ENCODE measurements at places on chromosomes 2 and 18.

GRCh38 chr2:121810959-121811853 is 55.8 kb downstream of the TSN start:
- H3K27me3 ChIP-seq = no peaks in the 10 kb centered on the region
- DNase-seq = peak; percentile 41
- H3K4me3 ChIP-seq = no peak overlapping the region
- H3K36me3 ChIP-seq = no peaks in the 10 kb centered on the region
- no peaks in the 10 kb centered on the region for H3K4me1 ChIP-seq

DNA sequence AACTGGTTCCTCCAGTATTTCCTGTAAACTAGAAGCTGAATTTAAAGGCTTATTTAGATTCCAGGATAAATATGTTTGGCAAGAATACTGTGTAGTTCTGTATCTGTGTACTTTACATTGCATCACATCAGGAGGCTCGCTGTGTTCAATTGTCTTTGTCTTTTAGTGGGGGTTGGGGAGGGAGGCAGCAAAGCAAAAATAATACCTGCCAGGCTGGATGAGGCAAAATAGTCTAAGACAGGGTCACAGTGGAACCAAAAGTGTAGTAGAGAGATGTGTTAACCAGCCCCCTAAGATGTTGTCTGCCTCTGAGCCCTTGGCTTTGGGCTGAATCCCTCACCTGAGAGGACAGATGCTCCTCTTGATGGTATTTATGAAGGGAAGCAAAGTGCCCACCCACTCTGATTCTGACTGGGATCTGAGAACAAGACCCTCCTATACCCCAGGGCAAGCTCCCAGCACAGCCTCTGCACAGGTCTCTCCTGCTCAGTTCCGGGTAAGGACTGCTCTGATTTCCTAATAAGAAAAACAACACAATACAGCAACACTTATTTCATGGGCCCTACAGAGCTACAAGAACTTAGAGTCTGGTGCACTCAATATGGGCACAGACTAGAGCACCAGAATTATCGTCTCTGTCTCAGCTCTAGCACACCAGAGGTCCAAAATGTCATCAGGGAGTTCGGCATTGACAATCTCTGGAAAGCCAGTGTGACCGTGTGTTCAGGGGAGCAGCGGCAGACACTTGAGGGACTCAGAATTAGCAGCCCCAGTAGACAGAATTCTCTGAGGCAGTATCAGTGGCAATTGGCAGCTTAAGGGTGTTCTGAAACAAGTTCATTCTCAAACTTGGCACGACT is 7.2 kb upstream of the AFTPH start:
- no peaks in the 10 kb centered on the region for H3K36me3 ChIP-seq
- no peak overlapping the region for H3K27ac ChIP-seq
- no peak for DNase-seq
- no peak overlapping the region for H3K4me3 ChIP-seq

DNA sequence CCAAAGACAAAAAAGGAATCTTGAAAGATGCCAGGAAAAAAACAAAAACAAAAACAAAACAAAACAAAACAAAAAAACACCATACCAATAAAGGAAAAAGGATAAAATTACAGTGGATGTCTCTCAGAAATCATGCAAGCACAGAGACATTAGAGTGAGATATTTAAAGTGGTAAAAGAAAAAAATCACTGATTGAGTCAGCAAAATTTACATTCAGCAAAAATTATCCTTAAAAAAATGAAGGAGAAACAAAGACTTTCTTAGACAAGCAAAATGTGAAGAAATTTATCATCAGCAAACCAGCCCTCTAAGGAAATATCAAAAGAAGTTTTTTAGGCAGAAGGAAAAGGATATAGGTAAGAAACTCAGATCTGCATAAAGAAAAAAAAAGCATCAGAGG is 10.2 kb upstream of the GKN1 start:
- DNase-seq = no peak
- H3K36me3 ChIP-seq = no peaks in the 10 kb centered on the region
- H3K4me3 ChIP-seq = no peak overlapping the region
- H3K27ac ChIP-seq = no peak overlapping the region
- no peaks in the 10 kb centered on the region for H3K4me1 ChIP-seq

- no peak overlapping the region for H3K27ac ChIP-seq
- DNase-seq = peak; percentile 1
- H3K36me3 ChIP-seq = no peaks in the 10 kb centered on the region
- H3K27me3 ChIP-seq = no peaks in the 10 kb centered on the region
These were observed 2798.0 kb upstream of the TEKT4 start for GRCh38 chr2:92073036-92073814.

DNA sequence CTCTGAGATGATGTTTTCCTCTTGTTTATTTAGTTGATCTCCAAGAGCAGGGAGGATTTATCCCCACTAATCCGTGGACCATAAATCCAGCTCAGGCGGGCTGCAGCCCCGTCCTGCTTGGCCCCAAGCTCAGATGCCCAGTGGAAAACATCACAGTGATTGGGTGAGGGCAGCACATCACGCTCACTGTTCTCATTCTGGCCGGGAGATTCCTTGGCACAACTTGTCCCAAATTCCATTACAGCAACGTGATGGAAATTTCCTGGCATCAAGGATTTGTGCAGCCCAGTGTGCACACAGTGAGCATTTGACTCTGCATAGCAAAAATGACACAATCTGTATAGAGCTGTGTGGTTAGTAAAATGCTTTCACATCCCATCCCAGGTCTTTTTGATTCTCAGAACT is 96.8 kb downstream of the VAPA start:
- H3K4me3 ChIP-seq = no peak overlapping the region
- DNase-seq = peak; percentile 56
- H3K36me3 ChIP-seq = no peaks in the 10 kb centered on the region
- H3K27ac ChIP-seq = peak overlapping the region; percentile 75
- no peaks in the 10 kb centered on the region for H3K27me3 ChIP-seq

All from transverse colon (tissue), 4 donors.